ENCODE measurements at places on chromosomes 16 and 17.

DNA sequence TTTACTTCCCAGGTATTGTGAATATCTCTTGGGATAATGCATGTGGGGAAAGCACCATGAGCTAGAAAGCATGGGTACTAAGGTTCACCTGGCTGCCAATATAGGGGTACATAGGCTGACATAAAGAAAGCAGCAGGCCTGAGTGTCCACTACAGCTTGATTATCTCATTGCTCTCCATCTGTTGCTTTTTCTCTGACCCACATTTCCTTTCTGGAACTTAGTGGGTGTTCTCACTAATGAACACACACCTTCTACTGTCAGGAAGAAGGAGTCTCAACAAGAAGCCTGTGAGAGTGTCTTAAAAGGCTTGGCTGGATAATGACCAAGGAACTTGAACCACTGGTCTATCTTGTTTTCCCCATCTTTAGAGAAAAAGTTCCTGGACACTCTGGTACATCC is 62.5 kb downstream of the CA10 start:
- no peak for DNase-seq

DNA sequence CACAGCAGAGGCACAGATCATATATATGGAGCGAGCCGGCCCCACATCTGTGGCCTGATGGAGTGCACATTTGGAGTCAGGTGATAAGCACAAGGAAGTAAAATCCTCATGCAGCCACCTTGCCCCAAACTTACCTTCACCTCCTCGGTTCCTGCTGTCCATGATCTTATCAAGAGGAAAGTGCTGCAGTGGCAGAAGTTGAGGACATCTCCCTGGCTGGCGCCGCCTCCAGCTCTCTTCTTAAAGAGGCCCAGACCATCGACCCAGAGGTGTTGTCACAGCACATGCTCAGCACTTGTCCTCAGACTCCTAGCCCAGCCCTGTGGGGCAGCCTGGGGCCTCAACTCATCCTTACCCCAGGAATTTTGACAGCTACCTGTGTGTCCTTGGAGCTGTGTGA is 212.5 kb downstream of the CCDC182 start:
- DNase-seq: no peak

DNA sequence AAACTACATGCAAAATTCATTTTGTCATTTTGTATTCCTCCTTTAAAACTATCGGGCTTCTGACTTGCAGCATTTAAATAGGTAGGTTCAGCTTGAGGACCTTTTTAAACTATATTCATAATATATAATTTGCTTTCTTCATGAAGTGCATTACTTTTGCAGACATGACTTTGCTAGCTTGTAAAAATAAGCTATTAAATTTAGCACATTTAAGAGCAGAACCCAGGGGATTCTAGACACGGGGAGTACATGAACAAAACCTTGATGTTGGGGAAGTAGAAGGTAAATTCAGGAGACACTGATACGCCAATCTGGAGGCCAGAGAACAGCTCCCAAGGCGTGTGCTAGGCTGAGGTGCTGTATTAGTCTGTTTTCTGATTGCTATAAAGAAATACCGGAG is 32.3 kb upstream of the NUDT7 start:
- no peak for DNase-seq

DNA sequence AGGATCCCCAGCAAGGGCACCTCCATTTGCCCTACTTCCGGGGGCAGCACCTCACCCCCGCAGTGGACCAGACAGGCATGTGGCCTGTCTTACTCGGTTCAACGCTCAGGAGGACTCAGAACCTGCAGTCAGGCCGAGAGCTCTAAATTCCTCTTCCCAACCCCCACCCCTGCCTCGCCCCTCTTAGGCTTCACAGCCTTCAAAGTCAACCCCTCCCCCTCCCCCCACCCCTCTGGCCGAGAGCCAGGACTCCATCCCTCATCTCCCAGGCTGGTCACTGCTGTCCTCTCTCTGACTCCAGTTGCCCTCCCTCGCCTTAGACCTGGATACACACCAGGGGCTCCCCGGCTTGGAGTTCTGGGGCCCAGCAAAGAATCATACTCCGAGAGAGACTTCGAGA is 8.1 kb upstream of the HS3ST6 start:
- no peak for DNase-seq

- DNase-seq: no peak
Measured at GRCh38 chr17:52790359-52790955, 631.9 kb upstream of the CA10 start.

DNA sequence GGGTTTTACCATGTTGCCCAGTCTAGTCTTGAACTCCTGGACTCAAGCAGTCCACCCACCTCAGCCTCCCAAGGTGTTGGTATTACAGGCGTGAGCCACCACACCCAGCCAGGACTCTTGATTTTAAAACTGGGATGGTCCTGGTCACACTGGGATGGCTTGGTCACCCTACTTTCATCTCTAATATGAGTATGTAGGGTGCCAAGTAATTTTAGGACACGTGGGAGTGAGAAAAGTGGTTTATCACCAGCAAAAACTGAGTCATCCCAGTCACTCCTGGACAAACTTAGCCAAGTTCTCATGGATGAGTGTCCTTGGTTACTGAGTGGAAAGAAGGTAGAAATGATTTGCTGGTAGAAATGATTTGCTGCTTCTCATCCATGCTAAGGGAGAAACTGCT is 9.9 kb downstream of the CLEC19A start:
- no peak for DNase-seq

- DNase-seq: no peak
Measured at GRCh38 chr16:83136419-83136818, 509.6 kb downstream of the CDH13 start.

DNA sequence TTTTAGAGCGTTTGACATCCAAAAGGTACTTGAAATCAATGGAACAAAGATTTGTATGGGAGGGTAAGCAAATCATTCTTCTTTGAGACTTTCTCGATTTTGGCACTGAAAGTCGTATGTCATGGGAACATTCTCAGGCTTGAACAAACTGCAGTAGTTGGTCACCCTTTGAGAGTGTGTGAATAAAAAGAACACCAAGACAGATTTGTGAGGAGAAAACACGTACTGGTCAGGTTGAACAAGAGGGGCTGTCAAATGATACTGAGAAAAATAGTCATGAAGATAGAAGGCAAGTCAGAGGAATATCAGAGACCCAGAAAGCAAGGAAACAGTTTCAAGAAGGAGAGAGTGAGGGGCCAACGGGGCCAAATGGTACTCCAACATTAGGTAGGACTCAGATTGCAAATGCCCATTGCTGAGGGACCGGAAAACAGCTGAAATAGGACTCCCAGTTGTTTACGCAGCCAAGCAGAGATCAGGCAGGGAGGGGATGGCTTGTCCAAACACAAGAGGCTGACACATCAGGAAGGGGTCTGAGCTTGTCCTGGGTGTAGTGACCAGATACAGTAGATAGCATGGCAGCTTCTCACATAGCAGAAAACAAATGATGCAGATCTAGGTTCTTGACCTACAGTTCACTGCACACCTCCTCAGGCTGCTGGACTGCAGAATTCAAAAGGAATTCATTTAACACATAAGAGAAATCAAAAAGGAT is 74.5 kb upstream of the MYOCD start:
- DNase-seq: no peak

DNA sequence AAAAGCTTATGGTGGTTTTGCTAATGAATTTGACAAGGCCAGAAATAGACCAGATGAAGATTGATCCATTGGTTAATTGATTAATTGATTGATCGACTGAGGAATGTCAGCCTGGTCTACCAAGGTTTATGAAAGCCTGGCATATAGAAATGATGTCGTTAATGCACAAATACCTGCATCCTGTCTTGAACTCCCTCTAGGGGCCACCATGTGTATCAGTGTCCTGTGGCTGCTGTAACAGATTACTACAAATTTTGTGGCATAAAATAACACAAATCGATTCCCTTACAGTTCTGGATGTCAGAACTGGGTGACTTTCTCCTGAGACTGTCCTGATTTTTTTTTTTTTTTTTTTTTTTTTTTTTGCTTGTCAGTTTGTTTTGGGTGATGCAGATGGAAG is 553.2 kb downstream of the MAF start:
- no peak for DNase-seq

GRCh38 chr16:61540216-61540615 is 496.0 kb downstream of the CDH8 start:
- no peak for DNase-seq

DNA sequence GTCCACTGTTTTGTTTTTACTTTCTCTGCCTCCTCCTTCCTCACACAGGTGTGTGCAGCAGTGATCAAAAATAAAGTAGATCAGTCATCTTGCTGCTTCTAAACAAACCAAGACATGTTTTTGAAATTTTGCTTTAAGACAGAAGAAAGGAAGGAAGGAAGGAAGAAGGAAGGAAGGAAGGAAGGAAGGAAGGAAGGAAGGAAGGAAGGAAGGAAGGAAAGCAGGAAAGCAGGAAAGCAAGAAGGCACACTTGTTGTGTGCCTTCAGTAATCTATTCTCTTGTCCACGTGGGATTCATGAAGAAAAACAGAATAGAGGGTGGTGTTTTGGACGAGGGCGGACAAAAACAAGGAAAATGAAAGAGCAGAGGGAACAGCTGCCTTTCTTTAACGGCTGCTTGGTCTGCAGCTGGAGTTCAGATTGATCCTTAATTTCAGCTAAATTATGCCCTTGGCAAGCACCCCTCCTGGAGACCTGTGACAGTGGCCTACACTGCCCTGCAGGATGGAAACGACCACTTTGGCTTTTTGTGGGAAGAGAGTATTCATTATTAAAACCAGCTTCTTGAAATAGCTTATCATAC is 188.5 kb upstream of the IRX3 start:
- no peak for DNase-seq

DNA sequence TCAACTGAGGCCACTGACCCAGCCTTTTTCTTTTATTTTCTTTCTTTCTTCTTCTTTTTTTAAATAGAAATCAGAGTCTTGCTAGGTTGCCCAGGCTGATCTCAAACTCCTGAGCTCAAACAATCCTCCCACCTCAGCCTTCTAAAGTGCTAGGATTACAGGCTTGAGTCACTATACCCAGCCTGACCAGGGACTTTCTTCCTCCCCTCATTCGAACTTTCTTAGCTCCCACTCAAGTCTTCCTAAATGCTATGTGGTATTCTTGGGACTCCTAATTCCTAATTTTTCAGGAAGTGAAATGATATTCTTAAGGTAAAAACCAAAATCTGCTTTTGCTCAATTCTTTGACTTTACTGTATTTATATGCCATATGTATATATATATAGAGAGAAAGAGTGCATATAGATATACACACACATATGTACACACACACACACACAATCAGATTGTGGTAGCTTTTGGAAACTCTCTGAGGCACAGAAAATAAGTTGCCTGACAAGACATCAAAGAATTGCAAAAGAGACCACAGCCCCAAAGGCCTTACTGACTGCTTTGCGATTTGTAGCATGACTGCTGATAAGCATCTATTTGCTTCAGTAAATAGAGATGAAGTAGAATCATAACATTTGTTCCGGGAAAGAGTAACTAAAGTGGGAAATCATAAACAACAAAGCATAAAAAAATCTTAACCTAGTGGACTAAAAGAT is 9.5 kb upstream of the AMZ2 start:
- no peak for DNase-seq

GRCh38 chr17:83126275-83126811 is 46.9 kb downstream of the METRNL start:
- DNase-seq: no peak

DNA sequence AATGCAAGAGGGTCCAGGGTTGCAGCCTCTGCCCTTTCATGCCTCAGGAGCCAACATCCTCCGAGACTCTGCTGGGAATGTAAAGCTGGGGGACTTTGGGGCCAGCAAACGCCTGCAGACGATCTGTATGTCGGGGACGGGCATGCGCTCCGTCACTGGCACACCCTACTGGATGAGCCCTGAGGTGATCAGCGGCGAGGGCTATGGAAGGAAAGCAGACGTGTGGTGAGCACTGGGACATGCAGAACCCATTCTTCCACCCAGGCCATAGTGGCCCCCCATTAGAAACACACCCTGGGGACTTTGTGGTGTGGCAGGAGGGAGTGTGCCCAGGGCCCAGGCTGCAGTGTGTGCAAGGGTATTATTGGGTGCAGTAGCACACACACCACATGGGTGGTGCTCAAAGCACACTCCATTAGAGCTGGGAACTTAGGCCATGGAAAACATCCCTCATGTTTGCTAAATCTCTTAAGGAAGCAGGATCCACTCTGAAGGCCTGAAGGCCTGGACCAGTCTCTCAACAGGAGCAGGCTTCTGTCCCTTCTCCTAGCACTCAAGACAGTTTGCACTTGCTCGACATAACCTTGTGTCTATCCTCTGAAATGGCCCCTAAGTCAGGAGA is 7.6 kb downstream of the LIMD2 start:
- DNase-seq: no peak

GRCh38 chr17:17691468-17692263 is 10.4 kb downstream of the RAI1 start:
- no peak for DNase-seq
